ENCODE measurements at places on chromosomes 6 and 20. TPM values are rescaled to one million over a fixed set of nuclear protein-coding genes. Genes with fewer than 3 reads are reported as not detected.
A peak's percentile ranks its signal among the peaks of the same experiment; 100 is the strongest.

DNA sequence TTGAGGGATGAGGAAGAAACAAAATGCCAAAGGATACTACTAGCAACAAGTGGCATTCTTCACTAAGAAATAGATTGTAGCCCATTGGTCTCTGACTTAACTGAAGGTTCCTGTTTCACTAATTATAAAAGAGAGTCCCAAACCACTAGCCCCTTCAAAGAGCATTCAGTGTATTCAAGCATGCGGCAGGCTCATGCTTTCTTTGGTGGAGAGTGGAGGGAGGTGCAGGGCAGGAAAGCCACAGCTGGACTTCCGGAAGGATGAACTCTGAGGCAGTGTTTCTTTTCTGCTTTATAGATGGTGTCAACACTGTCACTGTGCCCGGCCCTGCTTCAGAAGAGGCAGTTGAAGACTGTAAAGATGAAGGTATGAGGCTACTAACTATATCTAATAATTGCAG, 636.1 kb downstream of the KIF16B start:
- no peak overlapping the region for H3K27ac ChIP-seq
- H3K27me3 ChIP-seq: no peaks in the 10 kb centered on the region
- DNase-seq: no peak

GRCh38 chr6:47479140-47479508, 1.5 kb downstream of the CD2AP start:
- peak overlapping the region; percentile 99 for H3K4me3 ChIP-seq
- H3K36me3 ChIP-seq: no peaks in the 10 kb centered on the region
- DNase-seq: no peak
- peaks cover 48% of the 10 kb centered on the region for H3K4me1 ChIP-seq
- no peaks in the 10 kb centered on the region for H3K27me3 ChIP-seq
- peak overlapping the region; percentile 99 for H3K27ac ChIP-seq

DNA sequence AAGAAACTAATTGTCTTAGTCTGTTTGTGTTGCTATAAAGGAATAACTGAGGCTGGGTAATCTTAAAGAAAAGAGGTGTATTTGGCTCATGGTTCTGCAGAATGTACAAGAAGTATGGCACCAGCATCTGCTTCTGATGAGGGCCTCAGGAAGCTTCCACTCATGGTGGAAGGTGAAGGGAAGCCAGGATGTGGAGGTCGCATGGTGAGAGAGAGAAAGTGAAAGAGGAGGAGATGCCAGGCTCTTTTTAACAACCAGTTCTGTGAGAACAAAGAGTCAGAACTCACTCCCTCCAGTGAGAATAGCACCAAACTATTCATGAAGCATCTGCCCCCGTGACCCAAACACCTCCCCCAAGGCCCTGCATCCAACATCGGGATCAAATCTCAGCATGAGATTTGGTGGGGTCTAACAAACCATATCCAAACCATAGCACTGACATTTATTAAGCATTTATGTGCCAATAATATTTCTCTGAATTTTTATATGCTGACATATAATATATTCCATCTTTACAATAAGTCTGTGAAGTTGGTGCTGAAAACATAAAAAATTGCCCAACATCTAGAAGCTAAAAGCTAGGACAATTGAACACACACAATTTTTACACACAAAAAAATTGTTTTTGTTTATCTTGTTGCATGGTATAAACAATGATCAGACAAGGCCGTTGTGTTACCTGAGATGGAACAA, 29.2 kb upstream of the BTN3A2 start:
- H3K27me3 ChIP-seq: peaks cover 14% of the 10 kb centered on the region
- H3K4me1 ChIP-seq: peaks cover 32% of the 10 kb centered on the region
- H3K36me3 ChIP-seq: no peaks in the 10 kb centered on the region
- no peak for DNase-seq
- H3K27ac ChIP-seq: no peak overlapping the region

DYNLT2 gene
- 2.6 TPM for total RNA-seq

DOK5 gene
- not detected for total RNA-seq
